ENCODE measurements at places on chromosomes 5 and 9. TPM values are rescaled to one million over a fixed set of nuclear protein-coding genes. Genes with fewer than 3 reads are reported as not detected.
A peak's percentile ranks its signal among the peaks of the same experiment; 100 is the strongest.

DNA sequence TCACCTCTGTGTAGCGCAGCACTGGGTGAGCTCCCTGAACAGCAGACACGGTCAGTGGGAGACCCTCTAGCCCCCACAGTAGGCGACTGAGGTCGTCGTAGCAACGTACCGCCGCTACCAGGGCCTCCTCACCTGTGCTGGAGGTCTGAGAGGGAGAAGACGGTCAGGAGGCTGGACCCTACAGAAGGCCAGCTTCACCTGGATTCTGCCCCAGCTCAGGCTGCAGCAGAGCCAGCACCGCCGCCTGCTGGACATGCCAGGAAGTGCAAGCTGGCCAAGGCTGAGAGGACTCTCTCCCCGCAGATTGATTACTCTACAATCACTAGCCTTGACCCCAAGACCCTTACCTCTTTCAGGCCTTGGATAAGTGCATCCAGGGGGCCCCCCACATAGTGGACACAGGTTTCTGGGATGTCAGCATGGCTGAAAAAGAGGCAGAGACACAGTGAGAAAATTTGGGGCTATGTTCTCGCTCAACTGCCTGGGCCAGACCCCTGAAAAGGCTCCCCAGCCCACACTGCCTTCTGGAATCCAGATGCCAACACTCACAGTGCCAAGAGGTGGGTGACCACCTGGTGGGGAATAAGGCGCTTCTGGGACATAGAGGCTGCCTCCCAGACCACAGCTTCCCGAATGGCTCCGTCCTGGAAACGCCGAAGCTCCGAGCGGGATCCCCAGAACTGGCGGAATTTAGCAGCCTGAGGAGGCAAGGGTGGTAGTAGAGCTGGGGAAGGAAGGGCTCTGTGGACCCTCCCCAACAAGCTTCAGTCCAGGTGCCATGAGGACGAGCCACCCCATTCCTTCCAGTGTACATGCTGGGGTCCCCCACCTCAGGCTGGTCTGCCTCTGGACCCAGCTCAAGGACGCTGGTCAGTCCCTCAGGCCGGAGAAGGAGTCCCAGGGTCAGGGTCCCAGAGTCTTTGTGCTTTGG is 6.9 kb downstream of the NOL6 start:
- no peak overlapping the region for H3K27ac ChIP-seq
- H3K4me1 ChIP-seq: no peaks in the 10 kb centered on the region
- H3K36me3 ChIP-seq: peaks cover 78% of the 10 kb centered on the region
- peak; percentile 95 for DNase-seq

DNA sequence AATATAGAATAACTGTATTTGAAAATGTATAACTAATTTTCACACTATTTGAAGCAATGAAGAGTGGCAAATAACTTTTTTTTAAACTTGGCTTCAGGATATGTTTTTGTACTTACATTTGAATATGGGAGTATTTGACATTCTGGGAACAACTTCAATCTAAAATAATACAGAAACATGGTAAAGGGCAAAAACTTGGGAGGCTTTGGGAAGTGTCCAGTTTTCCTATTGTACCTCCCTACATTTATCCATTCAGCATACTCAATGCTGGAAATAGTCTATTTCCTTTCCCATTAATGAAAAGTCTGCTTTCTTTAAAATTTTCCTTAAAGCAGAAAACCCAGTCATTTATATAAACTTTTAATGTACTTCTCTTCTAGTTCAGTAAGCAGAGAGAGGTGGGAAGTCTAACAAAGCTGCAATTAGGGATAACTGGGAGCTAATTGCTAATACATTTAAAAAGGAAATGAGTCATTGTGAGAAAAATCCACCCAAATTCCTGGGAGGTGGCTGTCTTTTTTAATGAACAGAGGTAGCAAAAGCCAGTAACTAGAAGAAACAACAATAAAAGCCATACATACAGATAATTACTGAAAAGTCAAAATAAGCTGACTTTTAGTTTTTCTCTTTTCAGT is 128.8 kb downstream of the FBN2 start:
- H3K36me3 ChIP-seq: peaks cover 25% of the 10 kb centered on the region
- peaks cover 3% of the 10 kb centered on the region for H3K4me1 ChIP-seq
- no peaks in the 10 kb centered on the region for H3K27me3 ChIP-seq
- no peak overlapping the region for H3K27ac ChIP-seq
- no peak for DNase-seq
- H3K4me3 ChIP-seq: no peak overlapping the region

Gene TMEM174
- not detected for total RNA-seq

- no peak overlapping the region for H3K27ac ChIP-seq
- no peak overlapping the region for H3K4me3 ChIP-seq
- no peak for DNase-seq
- no peaks in the 10 kb centered on the region for H3K36me3 ChIP-seq
These were observed 324.7 kb upstream of the GRAMD2B start for GRCh38 chr5:126098330-126099017.

- DNase-seq: no peak
- H3K27ac ChIP-seq: no peak overlapping the region
These were observed 131.1 kb downstream of the RMI1 start for GRCh38 chr9:84111726-84112125.

DNA sequence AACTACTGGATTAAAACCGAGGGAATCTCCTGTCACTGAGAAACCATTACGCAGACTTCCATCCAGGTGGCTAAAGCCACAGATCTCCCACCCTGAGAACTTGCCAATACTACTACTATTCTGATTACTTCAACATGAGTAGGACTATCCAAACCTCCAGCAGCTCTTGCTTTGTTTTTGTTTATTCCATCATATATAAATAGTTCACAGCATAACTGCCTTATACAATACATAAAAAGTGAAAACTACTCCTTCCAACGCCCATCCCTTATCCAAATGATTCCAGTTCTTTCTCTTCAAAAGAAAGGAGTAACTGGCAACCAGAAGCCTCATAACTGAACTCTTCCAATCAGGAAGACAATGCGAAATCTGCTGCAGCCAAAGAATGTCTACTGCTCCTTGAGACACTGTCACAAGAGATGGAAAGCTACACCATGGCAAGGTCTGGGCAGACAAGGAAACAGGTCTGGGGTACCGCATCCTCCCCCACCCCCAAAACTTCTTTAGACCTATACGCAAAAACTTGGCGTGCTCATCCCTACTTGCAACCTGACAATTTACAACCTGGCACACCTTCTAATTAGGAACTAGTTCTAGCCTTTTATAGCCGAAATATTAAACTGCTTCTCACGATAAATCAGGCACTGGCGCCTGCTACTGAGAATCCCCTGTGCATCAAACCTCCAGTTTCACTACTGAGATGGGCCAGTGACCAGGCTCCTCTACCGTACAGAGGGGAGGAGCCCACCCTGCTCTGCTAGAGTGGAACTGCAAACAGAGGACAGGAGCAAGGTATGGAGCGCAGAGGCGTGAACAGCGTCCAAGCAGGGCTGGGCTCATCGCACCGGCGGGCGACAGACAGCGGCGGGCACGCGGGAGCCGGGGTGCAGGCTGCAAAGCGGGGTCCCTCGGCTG is 986 bp downstream of the PLPP1 start:
- no peak overlapping the region for H3K27ac ChIP-seq
- peak; percentile 83 for DNase-seq
- H3K27me3 ChIP-seq: no peaks in the 10 kb centered on the region
- no peaks in the 10 kb centered on the region for H3K4me1 ChIP-seq
- peaks cover 22% of the 10 kb centered on the region for H3K36me3 ChIP-seq
- H3K4me3 ChIP-seq: peak overlapping the region; percentile 99

DNA sequence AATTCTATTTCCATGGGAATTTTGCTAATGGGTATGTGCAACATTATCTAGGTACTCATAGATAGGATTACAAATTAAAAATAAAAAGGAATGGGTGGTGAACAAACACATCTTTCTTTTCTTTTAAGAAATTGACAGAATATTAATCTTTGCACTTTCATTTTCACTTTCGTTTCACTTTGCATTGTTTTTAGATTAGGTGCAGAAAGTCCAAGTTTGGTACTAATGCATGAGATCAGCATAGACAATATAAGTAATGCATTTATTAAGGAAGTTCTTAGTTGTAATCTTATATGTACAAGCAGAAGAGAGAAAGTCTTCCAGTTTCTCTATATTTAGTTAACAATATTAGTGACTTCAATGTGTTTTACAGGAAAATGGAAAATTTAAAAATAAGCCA is 196.5 kb downstream of the COMMD10 start:
- H3K27me3 ChIP-seq: no peaks in the 10 kb centered on the region
- DNase-seq: no peak
- no peak overlapping the region for H3K4me3 ChIP-seq
- no peaks in the 10 kb centered on the region for H3K36me3 ChIP-seq
- H3K4me1 ChIP-seq: no peaks in the 10 kb centered on the region

DNA sequence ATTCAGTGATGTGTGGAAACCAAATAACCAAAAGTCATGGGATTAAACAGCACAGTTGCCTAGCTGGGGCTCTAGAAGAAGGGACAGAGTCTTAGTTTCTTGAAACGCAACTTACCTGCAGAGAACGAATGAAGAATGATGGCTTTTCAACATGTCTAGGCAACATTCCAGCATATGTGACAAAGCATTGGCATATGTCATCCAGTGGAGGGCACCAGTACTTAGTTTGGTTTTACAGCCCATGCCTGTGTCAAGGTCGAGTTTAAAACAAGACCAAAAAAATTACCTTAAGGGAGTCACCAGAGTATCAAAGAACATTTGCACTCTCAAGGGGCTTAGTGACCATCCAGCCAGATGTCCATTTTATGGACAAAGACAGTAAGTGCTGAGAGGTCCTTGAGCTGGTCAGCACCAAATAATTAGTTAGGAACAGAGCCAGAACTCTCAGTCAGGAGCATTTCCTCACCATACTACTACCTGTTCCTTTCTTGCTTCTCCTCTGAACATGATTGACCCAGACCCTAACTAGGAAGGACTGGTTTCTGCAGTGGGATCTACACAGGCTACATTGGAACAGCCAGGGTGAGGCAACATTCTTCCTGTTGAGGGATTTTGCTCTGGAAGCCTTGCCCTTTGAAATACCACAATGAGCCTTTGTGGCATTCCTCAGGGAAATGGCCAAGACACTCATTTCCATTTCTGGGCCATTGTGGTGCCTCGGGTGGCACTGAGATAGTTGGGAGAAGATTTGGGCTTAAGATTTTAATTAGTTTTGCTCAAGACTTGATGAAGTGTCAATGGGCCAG is 75.4 kb upstream of the ANKH start:
- H3K4me1 ChIP-seq: peaks cover 4% of the 10 kb centered on the region
- DNase-seq: no peak
- no peak overlapping the region for H3K4me3 ChIP-seq
- no peak overlapping the region for H3K27ac ChIP-seq
- no peaks in the 10 kb centered on the region for H3K27me3 ChIP-seq
- H3K36me3 ChIP-seq: no peaks in the 10 kb centered on the region

DNA sequence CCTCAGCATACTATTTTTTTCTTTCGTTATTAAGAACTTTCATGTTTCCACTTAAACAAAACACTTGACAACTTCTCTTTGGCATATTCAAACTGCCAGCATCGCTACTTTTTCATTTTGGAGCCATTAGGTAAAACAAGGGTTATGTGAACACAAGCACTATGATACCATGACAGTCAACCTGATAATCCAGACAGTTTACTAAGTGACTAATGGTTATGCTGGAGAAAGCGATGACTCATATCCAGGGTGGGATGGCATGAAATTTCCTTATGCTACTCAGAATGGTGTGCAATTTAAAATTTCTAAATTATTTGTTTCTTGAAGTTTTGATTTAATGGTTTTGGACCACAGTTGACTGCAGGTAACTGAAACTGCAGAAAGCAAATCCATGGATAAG is 29.9 kb upstream of the PRSS3 start:
- no peak overlapping the region for H3K4me3 ChIP-seq
- H3K36me3 ChIP-seq: no peaks in the 10 kb centered on the region
- no peaks in the 10 kb centered on the region for H3K4me1 ChIP-seq
- no peaks in the 10 kb centered on the region for H3K27me3 ChIP-seq
- H3K27ac ChIP-seq: no peak overlapping the region

Gene CNTNAP3
- total RNA-seq: 2.6 TPM

Gene RETREG1
- 4.3 TPM for total RNA-seq

- H3K4me3 ChIP-seq: no peak overlapping the region
- H3K36me3 ChIP-seq: peaks cover 47% of the 10 kb centered on the region
- no peaks in the 10 kb centered on the region for H3K27me3 ChIP-seq
- H3K4me1 ChIP-seq: no peaks in the 10 kb centered on the region
These were observed 17.1 kb upstream of the SLC6A3 start for GRCh38 chr5:1462358-1462757.

- no peaks in the 10 kb centered on the region for H3K4me1 ChIP-seq
- no peak overlapping the region for H3K27ac ChIP-seq
These were observed 39.9 kb downstream of the RHOBTB3 start for GRCh38 chr5:95770830-95771708.

DNA sequence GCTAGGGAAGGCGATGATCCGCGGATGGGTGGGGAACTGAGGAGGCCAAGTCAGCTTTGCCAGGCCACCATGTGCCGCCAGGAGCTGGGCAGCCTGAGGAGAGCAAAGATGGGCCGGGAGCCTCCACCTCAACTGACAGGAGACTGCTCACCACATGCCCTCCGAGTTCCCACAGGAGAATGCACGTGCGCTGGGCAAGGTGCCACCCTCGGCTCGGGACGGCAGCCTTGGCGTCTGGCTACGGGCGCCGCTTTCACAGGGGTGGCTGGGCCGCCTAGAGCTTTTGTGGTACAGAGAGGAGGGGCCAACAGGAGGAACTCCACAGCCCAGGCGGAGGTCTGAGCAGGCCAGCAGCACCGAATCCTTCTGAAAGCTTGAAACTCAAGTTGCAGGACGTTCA is 5.3 kb upstream of the TBC1D9B start:
- no peak for DNase-seq
- no peaks in the 10 kb centered on the region for H3K27me3 ChIP-seq
- H3K4me1 ChIP-seq: no peaks in the 10 kb centered on the region
- no peak overlapping the region for H3K4me3 ChIP-seq
- no peak overlapping the region for H3K27ac ChIP-seq

Gene PCDHGA12
- 1.8 TPM for total RNA-seq

DNA sequence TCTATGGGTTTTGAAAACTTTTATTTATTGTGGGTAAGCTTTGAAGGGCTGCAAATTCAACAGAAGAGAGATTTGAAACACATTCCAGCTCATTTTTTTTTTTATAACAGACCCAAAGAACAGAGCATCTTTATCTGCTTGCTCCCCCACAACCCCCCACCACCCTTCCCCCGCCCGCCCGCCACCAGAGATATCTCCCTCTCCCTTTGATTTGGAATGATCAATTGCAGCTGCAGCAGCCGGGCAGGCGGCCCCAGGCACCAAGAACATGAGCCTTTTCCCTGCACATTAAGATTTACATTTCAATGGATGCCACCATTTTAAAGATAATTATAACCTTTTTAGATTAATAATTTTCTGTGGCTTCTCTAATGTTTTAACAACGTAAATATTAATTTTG is 510.9 kb downstream of the ZNF608 start:
- peaks cover 3% of the 10 kb centered on the region for H3K4me1 ChIP-seq
- no peak overlapping the region for H3K27ac ChIP-seq
- H3K36me3 ChIP-seq: no peaks in the 10 kb centered on the region
- H3K27me3 ChIP-seq: no peaks in the 10 kb centered on the region
- no peak overlapping the region for H3K4me3 ChIP-seq
- no peak for DNase-seq

GRCh38 chr9:31137176-31138160 is 1247.0 kb upstream of the ACO1 start:
- DNase-seq: no peak
- no peaks in the 10 kb centered on the region for H3K36me3 ChIP-seq
- no peaks in the 10 kb centered on the region for H3K27me3 ChIP-seq
- H3K27ac ChIP-seq: no peak overlapping the region
- H3K4me1 ChIP-seq: no peaks in the 10 kb centered on the region

Gene SPATA31D4
- not detected for total RNA-seq

- no peak overlapping the region for H3K4me3 ChIP-seq
- no peaks in the 10 kb centered on the region for H3K4me1 ChIP-seq
- H3K27ac ChIP-seq: no peak overlapping the region
- no peaks in the 10 kb centered on the region for H3K27me3 ChIP-seq
- peaks cover 55% of the 10 kb centered on the region for H3K36me3 ChIP-seq
These were observed 7.0 kb downstream of the TBC1D9B start for GRCh38 chr5:179900711-179901110.

GRCh38 chr5:87122151-87122977 is 145.3 kb upstream of the RASA1 start:
- H3K4me3 ChIP-seq: no peak overlapping the region
- H3K27ac ChIP-seq: no peak overlapping the region
- no peaks in the 10 kb centered on the region for H3K36me3 ChIP-seq
- H3K4me1 ChIP-seq: no peaks in the 10 kb centered on the region
